HS-27A (cell line): ENCODE measurements at places on chromosomes 16 and 17.

DNA sequence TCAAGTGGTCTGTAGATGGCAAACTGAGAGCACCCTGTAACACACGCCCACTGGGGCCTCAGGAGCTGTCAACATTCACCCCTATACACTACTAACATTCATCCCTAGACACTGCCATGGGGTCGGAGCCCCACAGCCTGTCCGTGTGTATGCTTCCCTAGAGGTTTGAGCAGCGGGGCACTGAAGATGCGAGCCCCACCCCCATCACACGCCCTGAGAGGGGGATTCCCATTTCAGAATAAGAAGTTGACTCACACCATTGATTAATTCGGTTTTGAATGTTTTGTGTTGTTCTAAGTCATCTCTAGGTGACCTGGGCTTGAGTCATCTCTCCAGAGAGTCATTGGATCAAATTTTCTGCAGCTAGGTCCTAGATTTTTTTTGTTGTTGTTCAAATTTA lies 37.3 kb upstream of the MMD start:
- peak; percentile 33 for DNase-seq

- no peak for DNase-seq
These were observed 47.2 kb downstream of the GPRC5B start for GRCh38 chr16:19837331-19837980.

GRCh38 chr16:1258225-1258600 lies 2.3 kb downstream of the TPSD1 start:
- DNase-seq: no peak

DNA sequence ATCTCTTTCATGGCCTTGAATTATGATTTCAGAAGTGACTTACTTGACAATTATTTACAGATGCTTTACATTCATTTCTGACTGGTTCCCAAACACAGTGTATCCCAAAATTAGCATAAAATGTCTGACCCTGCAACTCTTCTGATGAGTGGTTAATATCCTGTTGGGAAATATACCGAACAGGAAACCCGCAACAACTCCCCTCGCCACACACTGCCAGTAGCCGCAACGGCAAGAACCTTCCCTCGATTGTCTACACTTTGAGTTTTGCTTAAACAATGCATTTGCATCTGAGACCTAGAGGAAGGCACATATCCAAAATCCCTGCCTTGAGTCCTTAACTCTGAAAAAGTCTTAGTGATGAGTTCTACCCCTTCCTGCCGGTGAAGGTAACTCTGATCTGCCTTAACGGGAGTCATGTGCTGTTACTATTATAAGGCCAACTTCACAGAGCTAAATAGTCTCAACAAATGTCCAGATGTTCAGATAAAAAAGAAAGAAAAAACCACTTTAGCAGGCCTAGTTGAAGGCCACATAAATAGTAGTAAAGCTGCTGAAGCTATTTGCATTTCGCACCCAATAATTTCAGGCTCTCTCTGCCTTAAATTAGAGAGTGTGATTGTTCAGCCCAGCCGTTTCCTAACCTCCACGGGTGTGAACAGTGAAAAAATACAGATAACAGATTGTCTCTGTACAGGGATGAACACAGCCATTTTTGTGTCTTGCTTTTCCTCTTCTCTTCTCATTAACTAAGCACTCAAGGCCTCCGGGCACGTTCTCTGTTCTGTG lies 321.1 kb downstream of the HS3ST3B1 start:
- DNase-seq: no peak

GRCh38 chr17:49787884-49788477 lies 500 bp upstream of the KAT7 start:
- DNase-seq: no peak

DNA sequence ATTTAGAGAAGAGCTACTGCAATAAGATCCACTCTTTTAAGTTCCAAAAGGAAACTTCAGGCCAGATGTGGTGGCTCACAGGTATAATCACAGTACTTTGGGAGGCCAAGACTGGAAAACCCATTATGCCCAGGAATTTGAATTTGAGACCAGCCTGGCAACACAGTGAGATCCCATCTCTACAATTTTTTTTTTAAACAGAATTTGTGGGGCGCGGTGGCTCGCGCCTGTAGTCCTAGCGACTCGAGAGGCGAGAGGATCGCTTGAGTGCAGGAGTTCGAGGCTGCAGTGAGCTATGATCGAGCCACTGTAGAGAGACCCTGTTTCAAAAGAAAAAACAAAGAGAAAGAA lies 793 bp downstream of the COG7 start:
- no peak for DNase-seq

- no peak for DNase-seq
These were observed 7.0 kb upstream of the CYB561 start for GRCh38 chr17:63452962-63453551.

DNA sequence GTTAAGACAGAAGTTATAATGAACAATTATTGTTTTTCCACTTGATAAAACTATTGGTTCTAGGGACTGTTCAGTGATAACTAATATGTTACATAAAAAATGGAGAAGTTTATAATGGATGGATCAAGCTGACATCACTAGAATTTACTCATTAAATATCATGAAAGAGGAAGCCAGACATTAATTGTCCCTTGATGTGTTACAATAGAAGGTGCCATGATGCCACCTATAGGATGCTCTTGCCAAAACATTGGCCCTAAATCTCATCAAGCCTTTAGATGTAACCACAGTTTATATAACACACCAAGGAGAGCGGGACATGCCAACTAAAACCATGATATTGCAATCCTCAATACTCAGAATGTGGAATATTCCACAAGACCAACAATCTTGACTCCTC lies 147.9 kb upstream of the MON1B start:
- DNase-seq: no peak

- peak; percentile 29 for DNase-seq
These were observed 68.4 kb downstream of the CMC2 start for GRCh38 chr16:80938004-80938878.

DNA sequence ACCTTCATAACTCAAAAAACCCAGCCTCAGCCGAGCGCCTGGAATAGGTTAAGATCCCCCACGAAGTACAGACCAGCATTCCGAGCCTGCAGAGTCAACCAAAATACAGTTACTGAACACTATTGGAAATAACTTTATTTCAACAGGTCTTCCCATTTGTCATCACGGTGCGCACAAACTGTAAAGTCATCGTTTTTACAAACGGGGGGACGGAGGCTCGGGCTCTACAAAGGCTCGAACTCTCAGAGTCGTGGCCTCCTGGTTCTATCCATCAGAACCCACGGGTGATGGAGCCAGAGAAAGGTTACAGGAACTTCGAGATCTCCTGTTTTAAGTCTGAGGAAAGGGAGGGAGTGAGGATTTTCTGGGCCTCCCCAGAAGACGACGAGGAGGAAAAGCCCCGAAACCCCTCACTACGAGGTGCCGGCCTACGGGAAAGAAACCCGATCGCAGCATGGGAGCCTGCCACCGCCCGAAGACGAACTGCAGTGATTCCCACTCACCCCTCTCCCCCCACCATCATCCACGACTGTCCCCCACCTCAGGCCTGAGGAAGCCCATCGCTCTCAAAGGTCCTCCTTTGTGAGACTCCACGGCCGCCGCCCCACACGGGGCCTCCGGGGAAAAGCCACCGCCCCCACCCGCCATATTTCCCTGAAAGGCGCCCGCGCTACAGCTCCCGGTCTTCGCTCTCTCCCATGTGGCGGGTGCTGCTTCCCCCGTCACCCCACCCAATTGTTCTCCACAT lies 917 bp downstream of the YWHAE start:
- DNase-seq: no peak
